ENCODE measurements at places on chromosomes 7 and 10.

DNA sequence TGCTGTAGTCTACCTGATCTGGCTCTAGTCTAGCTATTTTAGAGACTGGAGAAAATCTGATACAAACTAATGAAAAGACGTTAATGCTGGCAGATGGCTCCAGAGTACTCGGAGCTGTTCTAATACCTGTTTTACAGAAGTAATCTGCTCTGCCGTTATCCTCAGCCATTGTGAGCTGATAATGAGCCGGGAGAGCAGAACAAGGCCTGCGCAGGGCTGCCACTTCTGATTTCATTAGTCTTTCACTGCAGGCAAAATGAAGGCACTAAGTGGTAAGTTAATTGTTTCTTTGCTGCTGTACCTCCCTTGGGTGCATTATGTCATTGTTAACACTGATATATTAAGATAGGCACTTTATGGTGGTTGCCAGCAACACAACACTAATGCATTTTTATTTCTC lies 456.4 kb upstream of the PFKP start:
- DNase-seq: no peak

GRCh38 chr10:83538047-83538446 lies 601.3 kb upstream of the GHITM start:
- no peak for DNase-seq

GRCh38 chr10:80553436-80553835 lies 15.7 kb downstream of the SH2D4B start:
- DNase-seq: no peak

GRCh38 chr7:82677493-82677892 lies 233.9 kb upstream of the CACNA2D1 start:
- no peak for DNase-seq

DNA sequence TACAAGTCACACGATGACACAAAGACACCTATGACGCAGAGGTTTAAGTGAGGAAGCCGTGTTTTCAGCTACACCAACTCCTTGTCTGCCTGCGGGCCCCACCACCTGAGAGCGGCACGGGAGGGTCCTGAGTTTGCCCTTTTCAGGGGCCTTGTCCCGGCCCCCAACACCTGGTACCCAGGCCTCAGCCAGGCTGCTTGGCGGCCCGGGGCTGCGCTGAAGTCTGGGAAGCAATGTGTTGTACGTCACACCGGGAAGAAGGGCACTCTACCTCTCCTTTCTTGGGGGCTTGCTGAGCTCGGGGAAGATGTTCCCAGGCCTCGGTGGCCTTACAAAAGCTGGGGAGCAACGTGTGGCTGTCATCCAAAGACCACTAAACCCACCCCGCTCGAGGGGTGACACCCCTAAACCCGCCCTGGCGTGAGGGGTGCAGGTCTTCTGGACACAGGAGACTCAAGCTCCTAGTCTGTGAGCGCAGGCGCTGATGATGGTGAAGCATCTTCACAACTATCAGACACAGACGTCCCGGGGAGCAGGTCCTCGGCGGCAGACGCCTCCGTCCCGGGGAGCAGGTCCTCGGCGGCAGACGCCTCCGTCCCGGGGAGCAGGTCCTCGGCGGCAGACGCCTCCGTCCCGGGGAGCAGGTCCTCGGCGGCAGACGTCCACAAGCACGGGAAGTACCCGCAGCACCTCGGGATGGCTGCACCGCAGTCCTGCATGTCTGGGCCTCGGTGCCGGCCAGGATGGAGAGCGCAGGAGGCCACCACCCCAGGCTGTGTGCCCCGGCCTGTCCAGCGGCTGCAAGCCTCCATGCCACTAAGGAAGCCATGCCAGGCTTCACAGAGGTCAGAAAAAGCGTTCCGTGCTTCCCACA lies 15.4 kb downstream of the CFAP46 start:
- DNase-seq: no peak

DNA sequence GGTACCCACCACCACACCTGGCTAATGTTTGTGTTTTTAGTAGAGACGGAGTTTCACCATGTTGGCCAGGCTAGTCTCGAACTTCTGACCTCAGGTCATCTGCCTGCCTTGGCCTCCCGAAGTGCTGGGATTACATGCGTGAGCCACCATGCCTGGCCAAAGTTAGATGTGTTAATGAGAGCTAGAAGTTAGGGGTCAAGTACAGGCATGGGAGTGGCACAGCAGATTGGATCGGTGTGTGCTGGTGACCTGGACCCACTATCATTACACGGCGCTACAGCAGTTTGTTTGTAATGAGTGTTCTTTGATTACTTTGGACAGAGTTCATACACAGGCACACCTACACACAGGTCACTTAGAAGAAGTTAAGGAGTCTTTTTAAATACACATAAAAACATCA lies 36.7 kb downstream of the DNAJB6 start:
- DNase-seq: no peak

GRCh38 chr10:92692697-92693533 lies 3.2 kb downstream of the HHEX start:
- DNase-seq: no peak

DNA sequence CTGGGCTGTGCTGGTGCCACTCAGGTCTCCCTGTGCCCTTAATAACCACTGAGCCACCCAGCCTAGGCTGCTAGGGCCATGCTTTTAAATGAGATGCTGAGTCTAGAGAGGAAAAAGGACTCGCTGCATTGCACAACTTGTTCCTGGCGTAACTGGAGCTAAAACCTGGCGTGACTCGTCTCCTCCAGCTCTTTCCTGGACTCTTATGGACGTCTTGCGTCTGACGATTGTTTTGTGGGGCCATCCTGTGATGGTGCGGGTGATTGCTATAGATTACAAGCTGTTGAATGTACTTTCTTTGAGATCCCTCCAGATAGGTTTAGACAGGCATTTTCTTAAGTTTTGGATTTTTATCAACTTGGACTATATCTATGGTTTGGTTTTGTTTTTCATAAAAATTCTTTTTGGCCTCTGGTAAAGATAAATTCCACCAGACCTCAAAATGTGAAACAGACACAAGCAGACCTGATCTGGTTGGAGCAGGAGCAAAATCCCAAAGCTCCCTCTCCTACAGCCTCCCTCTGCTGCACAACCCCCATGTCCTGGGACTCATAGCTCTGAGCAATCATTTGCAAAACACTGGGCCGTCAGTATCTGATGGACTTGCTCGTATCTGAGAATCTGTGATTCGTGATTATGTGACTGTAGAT lies 230.3 kb downstream of the ARHGAP12 start:
- peak; percentile 92 for DNase-seq

- no peak for DNase-seq
Observed at GRCh38 chr7:21281193-21281592, 146.7 kb upstream of the SP4 start.

DNA sequence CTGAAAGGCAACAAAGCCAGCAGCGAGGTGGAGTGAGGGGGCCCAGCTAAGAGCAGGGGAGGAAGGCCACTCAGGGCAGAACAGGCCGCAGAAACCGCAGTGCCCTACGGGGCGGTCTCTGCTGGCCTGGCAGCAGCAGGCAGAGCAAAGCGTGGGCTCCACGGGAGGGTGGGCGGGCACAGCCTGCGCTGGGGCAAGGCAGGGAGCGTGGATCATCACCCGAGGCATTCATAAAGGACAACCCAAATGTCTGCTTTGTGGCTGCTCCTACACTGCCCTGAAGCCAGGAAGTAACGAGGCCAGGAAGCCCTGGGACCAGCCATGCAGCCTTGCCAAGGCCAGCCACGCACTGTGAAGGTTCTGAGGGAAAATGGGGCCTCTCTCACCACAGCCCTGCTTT lies 127.5 kb downstream of the MAD1L1 start:
- no peak for DNase-seq

DNA sequence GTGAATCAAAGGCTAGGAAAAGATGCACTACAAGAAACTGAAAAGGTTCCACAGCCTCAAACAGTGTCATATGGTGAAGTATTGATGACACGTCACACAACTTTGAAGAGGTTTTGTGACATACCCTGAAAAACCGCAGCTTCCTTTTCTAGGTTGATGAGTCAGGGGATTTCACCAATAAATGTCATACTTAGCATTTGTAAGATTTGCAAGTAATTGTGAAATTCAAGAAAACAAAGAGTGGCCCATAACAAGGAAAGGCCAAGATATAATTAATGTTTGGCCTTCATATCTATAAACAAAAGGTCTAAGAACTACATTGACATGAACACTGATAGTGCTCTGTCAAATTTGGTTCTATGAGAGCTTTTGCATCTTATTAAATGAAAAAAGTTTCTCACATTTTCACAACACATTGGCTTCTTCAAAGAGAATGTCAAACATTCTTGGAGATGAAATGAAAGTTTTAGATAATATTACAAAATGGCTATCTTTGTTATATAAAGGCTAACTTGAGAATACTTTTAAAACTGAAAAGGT lies 62.0 kb upstream of the NAMPT start:
- peak; percentile 82 for DNase-seq
